ENCODE measurements at places on chromosomes 6 and 20. TPM values are rescaled to one million over a fixed set of nuclear protein-coding genes. Genes with fewer than 3 reads are reported as not detected.

The TBXT gene
- not detected for total RNA-seq

The ARMH2 gene
- not detected for total RNA-seq

The POM121L2 gene
- not detected for total RNA-seq

The PTCRA gene
- not detected for total RNA-seq

The HCK gene
- not detected for total RNA-seq

The HEY2 gene
- not detected for total RNA-seq

The VIP gene
- total RNA-seq, result not detected

The TRIM31 gene
- not detected for total RNA-seq

The CYP24A1 gene
- total RNA-seq, result 2.1 TPM

The HRH3 gene
- not detected for total RNA-seq

The HUS1B gene
- total RNA-seq, result 0.40 TPM

The ANKRD66 gene
- total RNA-seq, result not detected

The CBLN4 gene
- total RNA-seq, result not detected

The TMEM244 gene
- not detected for total RNA-seq

The DLK2 gene
- total RNA-seq, result 1.8 TPM

The PHF1 gene
- total RNA-seq, result 20.2 TPM

The SNRPB2 gene
- total RNA-seq, result 57.0 TPM

The RSPO3 gene
- total RNA-seq, result 0.26 TPM

The METTL24 gene
- total RNA-seq, result not detected

The OOEP gene
- not detected for total RNA-seq

The BPIFB1 gene
- not detected for total RNA-seq

The PGBD1 gene
- total RNA-seq, result 7.2 TPM

The KCNQ5 gene
- total RNA-seq, result 0.32 TPM

The MTFR2 gene
- 8.0 TPM for total RNA-seq

The PEX7 gene
- 9.7 TPM for total RNA-seq
